ENCODE measurements at places on chromosomes 6 and 20.

DNA sequence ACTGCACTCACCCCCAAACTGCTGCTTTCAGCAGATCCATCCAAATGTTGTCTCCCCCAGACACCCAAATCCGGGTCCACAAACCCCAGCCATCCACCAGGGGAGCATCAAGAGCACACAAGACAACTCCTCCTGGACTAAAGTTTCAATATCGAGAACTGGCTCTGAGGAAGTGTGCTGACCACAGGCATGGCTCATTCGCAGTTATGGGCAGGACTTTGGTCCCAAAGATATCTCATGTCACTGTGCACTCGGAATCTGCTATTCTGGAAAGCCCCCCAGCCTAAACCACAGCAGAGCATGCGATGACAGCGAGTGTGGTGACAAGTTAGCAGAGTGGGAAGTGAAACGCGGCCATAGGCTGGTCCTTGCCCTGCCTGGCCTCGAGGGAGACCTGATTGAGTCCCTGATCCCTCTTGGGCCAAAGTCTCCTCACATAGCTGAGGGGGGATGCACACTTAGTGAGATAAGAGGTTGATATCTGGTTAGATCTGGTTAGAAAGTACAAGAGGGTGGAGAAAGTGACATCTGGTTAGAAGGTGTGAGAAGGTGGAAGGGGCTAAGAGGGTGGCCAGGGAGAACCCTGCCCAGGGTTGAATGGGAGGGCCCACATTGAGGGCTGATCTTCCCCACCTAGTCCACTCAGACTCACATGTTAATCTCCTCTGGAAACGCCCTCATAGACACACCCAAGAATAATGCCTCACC, 149.7 kb downstream of the MRPL14 start:
- DNase-seq: no peak

DNA sequence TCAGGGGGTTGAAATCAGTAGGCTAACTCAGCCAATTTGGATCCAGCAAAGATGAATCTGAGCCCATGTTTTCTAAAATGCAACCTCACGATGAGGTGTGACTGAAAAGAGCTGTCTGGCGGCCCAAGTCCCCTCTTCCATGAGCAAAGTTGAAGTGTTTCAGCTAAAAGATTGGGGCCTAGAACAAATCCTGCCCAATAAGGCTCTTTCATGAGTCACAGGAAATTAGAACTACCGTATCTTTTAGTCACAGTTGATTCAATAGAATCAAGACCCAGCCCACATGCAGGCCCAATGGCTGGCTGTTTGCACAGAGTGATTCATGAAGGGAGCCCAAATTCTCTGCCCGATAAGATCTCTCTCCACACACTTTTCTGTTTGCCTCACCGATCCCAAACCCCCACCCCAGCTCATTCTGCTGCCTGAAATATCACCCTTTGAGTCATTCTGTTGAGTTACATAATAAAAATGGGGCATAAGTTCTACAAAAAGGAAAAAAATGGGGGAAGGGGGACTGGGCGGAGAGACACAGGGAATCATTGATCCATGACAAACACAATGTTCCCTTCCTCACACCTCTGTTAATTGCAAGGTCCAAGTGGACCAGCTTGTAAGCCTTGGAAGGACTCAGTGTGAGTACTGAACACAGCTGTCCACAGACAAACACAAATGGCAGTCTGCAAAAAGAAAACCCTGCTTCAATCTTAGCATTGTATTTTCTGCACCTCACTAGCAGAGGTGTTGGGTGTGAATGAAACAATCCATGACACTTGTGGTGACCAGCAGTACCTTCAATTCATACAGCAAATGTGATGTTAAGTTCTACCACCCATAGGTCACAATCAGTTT, 13.8 kb downstream of the FOXQ1 start:
- DNase-seq: no peak

DNA sequence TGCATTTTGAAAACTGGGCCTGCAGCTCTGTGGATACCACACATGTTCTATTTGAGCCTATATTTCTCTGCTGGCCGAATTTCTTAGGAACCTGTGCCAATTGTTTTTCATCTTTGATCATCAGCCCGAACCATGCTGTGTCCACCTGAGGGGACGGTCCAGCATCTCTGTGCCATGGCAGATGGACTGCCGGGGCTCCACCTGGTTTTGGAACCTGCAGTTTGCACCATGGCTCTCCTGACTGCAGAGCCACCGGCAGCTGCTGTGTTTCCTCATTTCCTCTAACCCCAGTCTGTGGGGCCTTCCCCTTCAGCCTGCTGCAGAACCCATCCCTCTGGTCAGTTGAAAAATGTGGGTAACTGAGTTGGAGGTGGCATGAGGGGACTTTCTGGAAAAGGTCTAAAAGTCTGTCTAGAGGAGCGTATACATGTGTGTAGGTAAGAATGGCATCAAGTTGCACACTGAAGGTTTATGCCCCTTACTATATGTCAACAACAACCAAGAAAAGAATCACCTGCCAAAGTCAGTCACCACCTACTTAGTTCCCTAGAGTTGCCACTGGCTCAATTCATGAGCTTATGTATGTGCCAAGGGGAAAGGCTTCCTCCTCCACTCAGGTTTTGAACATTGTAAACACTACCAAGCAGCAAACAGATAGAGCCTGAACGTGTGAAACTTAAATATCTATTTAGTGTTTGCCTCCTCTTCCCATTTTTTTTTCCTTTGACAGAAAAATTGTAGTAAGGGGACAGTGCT, 548.2 kb downstream of the PRKN start:
- no peak for DNase-seq

DNA sequence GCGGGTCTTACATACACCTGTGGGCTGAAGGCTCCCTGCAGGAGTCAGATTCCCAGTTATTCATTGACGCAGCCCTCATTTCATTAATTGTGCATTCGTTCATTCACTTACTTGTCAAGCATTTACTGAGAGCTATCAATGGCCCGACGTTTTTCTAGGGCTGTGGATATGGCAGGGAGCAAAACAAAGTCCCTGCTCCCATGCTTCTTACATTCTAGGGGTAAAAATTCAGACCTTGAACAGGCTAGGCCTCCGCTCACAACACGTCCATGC, 369 bp upstream of the NSFL1C start:
- DNase-seq: no peak

GRCh38 chr6:121917834-121918559, 481.5 kb upstream of the HSF2 start:
- DNase-seq: no peak

- no peak for DNase-seq
Measured at GRCh38 chr6:169145496-169145895, 108.2 kb downstream of the THBS2 start.

DNA sequence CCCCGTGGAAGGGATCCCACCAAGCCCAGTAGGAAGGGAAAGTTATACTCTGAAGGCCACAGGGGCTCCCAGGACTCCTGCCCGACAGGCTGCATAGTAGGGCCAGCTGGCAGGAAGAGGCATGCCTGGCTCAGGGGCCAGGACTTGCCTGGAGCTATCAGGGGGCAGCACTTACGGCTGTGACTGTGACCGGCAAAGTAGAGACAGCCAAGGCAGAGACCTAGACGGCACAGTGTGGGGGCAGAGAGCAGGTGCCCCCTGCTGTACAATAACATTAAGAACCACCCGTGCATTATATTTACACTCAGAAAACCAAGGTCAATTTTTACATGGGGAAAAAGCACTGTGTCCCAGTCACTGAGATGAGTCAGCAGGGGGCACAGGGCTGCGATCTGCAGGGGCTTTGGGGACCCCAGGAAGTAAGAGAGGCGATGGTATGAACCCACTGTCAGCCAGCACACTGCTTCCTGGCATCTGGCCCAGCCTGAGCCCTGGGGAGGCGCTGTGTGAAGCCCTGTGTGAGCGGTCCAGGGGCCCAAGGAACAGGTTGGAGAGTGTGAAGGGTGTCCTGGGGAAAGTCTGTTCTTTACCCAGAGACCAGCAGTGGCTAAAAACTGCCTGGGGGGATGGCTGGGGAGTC, 9.9 kb downstream of the CCDC167 start:
- DNase-seq: no peak

DNA sequence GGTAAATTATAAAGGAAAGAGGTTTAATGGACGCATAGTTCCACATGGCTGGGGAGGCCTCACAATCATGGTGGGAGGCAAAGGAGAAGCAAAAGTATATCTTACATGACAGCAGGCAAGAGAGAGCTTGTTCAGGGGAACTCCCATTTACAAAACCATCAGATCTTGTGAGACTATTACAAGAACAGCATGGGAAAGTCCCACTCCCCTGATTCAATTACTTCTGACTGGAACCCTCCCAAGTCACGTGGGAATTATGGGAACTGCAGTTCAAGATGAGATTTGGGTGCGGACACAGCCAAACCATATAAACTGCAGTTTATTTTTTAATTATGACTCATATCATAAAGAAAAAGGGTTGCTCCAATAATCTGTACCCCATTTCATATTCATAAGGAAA, 22.3 kb upstream of the HLA-DQA2 start:
- no peak for DNase-seq

- DNase-seq: no peak
Measured at GRCh38 chr6:22921828-22922227, 352.5 kb downstream of the HDGFL1 start.

- peak; percentile 32 for DNase-seq
Measured at GRCh38 chr6:27251112-27251605, 3.7 kb downstream of the PRSS16 start.

- no peak for DNase-seq
Measured at GRCh38 chr6:169937389-169938261, 186.2 kb downstream of the ERMARD start.

DNA sequence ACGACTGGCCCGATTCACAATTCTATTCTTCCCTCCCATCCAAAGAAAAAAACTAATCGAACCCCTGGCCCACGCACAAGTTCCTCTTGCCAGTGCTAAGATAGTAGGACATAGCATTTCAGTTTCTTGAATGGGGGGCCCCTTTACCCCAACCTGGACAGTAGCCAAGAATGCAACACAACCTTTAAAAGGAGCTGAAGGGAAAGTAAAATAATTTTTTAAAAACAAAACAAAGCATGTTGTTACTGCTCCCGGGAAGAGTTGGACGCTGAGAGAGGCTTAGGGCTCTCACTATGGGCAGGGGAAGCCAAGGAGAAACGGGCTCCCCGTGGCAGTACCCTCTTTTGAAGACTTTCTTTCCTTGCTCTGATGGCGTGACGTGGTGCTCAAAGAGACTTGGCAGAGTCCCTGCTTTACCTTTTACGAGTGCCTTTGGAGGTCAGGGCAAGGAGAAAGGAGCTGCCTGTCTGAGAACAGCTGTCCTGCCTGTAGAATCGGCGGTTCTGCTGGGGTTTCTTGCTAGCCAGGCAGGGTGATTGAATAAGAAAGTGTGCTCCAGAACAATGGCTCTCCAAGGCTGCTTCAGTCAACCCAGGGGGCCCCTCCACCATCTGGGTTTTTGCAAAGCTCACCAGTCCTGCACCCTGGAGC, 5.8 kb downstream of the TFAP2C start:
- DNase-seq: no peak

DNA sequence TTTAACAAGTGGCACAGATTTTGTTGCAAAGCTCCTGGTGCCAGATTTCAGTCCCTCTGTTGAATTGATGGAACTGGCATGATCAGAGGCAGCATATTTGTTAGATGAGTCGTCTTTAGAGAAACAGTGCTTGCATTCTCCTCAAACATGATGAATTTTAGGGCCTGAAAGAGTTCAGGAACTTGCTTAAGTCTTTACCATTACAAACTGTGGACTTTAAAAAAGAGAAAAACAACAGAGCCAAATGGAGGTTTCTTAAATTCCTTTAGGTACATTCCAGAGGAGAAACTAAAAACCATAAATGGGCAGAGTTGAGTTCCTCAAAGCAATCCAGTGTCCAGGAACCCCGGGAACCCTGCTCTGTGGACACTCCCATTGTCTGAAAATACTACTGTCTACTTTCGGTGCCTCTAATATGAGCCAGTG, 2.5 kb downstream of the GTF2H5 start:
- DNase-seq: peak; percentile 14

DNA sequence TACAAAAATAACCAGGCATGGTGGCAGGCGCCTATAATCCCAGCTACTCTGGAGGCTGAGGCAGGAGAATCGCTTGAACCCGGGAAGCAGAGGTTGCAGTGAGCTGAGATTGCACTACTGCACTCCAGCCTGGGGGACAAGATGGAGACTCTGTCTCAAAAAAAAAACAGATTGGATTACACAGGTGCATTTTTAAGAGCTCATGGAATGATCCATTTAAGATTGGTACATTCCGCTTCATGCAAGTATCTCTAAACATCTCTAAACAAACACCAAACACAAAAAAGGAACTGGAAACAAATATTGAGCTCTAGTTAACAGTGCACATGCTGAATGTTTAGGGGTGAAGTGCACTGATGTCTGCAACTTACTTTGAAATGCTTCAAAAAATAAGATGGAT, 154.3 kb downstream of the GRM4 start:
- no peak for DNase-seq

DNA sequence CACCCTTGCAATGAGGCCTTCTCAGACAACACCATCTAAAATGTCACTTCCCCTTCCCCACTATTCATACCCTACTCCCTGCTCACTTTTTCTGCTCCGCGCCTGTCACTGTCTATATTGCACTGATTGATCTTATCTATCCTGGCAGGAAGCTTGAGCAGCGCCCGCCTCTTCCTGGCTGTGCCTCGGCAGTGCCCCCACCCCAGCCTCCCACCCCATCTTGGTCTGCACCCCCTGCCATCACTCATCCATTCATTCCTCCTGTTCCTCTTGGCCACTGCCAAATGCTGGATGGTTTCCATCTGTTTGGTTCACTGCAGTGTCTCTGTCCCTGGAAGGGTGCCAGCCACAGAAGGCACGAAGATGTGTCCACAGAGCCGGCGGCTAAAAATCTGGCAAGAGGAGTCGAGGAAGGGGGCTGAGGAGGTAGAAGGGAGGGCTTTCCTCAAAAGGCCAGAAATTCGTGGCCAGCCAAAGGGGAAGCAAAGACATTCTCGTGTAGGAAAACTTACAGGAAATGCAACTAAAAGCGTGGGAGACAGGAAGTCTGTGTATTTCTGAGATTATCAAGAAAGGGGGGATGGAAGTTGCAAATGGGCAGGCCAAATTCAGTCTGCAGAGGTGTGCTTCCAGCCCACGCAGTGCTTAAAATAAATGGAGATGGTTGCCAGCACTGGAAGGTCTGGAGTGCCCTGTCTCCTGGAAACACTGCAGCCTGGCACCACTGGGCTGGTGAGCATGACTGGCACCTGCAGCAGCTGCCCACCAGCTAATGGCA, 27.6 kb downstream of the SYNJ2 start:
- DNase-seq: peak; percentile 70

DNA sequence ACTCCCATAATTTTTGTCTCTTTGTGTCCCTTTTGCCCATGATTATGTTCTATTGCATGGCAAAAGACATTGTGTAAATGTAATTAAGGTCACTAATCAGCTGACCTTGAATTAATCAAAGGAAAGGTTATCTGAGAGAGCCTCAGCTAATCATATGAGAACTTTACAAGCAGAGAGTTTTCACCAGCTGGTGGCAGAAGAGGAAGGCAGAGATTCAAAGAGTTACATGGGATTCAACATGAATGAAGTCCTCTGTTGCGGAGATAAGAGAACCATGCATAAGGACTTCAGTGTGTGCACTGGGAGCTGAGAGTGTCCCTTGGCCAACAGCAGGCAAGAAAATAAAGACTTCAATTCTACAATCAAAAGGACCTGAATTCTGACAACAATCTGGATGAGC, 494.1 kb upstream of the ARID1B start:
- DNase-seq: peak; percentile 78

Data from hippocampal formation (tissue), 2 donors.